ENCODE measurements at places on chromosomes 5 and 9.

DNA sequence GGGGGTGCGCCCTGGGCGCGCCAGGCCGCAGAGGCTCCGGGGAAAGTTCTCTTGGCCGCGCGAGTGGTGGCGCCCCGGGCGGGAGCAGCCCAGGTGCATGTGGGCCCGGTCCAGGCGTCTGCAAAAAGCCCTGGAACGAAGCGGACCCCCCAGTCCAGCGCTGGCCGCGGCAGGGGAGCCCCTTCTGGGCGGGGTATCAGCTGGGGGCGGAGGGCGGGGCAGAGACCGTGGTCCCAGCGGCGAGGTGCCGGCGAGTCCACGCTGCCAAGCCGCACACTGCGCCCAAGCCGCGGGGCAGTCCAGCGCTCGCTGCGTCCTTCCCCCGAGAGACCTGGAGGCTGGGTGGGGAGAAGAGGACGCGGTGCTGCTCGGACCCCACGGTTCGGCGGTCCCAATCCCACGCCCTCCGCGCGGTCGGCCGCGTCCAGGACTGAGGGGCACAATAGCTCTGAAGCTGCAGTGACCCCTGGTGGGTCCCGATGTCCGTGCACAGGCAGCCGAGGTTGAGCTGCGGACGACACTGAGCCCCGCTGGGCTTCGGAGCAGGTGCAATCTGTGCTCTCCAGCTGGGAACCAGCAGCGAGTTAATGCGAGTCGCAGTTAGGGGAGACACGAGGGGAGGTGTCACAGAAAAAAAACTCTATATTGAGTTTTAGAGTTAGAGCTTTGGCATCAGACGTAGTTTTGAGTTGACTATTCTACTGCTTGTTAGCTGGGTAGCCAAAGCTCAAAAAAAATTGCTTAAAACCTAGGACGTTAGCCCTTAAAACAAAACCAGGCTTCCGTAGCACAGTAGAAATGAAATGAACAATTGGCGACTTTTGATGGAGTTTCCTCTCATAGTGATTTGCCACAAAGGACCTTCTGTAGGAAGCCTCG is 1.1 kb upstream of the EPB41L4A start:
- no peak for DNase-seq

- DNase-seq, result no peak
These were observed 475.5 kb downstream of the SPATA31A7 start for GRCh38 chr9:61665330-61665751.

GRCh38 chr9:123871781-123872180 is 58.1 kb downstream of the DENND1A start:
- no peak for DNase-seq

GRCh38 chr9:87147839-87148238 is 200.5 kb upstream of the GAS1 start:
- no peak for DNase-seq

GRCh38 chr5:160621526-160621925 is 199.9 kb downstream of the PTTG1 start:
- no peak for DNase-seq

- no peak for DNase-seq
These were observed 329.2 kb downstream of the EBF1 start for GRCh38 chr5:158770506-158770905.

- DNase-seq, result no peak
These were observed 7.1 kb downstream of the SLC6A7 start for GRCh38 chr5:150196986-150197385.

DNA sequence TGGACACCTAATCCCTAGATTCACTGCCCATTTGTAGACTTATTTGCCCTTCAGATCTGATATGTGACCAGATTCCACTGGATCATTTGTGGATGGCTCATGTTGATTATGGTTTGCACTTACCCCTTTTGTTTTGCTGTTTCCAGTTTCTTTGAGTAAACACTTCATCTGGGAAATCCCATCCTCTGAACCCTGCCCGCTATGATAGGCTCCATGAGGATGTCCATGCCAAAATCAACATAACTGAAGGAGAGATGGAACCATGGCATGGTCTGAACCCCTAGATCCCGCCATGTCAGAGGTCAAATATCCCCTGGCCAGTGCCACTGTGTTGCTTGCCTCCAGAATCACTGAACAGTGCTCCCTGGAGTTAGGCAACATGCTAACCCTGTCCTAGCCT is 11.7 kb upstream of the FEM1C start:
- no peak for DNase-seq

DNA sequence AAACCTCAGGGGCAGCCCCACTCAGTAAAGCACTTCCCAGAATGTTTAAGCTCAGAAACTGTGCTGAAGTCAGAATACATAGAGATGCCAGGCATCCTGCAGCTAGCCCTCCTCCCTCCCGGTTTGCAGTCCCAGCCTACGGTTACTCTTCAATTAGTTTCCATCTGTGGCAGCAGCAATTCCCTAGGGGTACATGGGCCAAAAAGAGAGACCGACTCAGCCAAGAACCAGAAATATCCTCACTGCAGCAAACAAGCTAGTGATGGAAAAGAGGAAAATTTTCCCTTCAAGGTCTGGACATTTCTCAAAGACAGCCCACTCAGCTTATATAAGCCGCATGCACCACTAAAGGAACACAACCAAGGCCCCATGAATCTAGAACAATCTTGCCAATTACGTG is 89.1 kb upstream of the PPP2R2B start:
- DNase-seq, result no peak

- no peak for DNase-seq
These were observed 42.9 kb downstream of the ADGRV1 start for GRCh38 chr5:90601468-90601867.

GRCh38 chr5:37543216-37543615 is 164.1 kb downstream of the WDR70 start:
- no peak for DNase-seq

GRCh38 chr5:159504857-159505304 is 174.6 kb upstream of the IL12B start:
- DNase-seq, result no peak

DNA sequence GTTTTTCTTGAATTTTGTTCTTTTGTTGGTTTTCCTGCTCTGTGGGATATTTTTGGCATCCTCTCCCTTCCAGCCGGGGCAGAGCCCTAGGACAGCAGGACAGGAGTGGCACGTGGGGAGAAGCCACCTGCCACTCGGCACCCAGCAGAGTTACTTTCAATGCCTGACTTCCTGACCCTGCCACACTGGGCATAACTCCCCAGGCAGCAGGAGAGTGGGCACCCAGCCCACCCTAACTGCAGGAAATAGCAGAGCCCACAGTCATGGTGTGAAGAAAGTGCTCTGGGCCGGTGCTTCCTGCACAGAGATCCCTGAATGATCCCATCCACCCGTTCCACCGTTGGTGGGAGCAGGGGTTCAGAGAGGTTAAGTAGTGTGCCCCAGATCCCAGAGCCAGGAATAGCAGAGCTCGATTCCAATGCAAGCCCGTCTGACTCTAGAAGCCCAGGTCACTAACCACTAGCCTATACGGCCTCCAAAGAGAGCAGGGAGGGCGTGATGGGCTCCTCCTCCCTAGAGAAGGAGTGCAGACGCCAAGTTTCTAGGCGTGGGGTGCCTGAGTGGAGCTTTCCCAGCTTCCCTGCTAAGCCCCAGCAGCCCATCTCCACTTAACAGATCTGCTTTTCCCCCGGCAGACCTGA is 8.1 kb upstream of the NUP214 start:
- DNase-seq, result peak; percentile 29

DNA sequence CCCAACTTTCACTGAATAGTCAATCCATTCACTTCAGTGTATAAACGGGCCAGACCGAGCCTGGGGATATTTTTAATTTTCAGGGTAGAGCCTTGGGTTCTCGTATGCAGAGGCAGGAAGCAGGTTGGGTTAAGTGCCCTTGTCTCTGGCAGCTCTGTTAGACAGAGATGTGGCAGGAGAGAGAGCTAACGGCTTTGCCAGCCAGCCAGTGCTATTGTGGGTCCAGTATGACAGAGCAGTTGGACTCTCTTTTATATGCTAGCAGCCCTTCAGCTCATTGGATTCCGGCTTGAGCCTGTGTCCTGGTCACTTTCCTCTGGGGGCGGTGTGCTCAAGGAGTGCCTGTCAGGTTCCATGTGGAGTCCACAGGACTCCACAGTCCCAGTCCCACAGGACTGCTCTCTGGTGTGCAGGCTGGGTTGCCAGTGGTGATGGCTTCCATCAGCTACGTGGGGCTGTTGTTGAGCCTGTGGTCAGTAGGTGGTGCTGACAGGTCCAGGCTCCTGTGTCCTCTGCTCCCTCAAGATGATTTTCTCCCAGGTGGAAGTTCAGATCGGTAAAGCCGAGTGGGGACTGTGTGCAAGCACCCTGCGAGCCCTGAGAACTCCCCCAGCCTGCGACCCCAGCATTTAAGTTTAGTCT is 14.3 kb downstream of the CLTA start:
- no peak for DNase-seq

DNA sequence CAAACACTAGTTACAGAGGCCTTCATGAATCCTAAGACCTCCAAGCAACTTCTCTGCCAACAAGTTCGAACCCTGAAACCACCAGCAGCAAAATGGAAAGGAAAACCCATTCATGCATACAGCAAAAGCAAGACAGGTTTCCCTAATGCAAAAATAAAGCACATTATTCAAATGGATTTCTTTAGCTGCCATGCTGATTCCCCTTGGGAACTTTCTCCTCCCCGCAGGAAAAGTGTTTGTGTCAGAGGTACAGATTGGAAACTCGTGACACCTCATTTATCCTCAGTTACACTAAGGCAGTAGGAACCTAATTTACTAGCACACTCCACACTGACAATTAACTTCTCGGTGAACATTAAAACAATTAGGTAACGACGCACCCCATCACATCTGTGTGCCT is 63.4 kb downstream of the TLE1 start:
- DNase-seq, result no peak

DNA sequence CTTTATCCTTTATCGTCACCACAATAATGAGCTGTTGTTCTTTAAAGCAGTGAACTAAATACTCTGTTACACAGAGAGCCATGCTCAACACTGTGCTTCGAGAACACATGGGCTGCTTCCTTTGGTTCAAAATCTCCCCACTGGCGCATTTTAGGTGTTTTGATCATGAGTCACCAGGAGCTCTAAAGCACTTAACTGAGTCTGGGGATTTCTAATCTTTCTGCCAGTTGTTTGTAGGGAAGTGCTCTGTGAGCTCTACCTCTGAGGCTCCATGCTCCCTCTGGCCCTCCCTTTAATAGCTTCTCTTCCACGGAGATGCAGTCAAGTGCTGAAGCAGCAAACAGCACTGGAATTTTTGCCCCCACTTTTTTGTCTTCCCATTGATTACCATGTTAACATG is 17.0 kb downstream of the ERAP2 start:
- DNase-seq, result no peak

DNA sequence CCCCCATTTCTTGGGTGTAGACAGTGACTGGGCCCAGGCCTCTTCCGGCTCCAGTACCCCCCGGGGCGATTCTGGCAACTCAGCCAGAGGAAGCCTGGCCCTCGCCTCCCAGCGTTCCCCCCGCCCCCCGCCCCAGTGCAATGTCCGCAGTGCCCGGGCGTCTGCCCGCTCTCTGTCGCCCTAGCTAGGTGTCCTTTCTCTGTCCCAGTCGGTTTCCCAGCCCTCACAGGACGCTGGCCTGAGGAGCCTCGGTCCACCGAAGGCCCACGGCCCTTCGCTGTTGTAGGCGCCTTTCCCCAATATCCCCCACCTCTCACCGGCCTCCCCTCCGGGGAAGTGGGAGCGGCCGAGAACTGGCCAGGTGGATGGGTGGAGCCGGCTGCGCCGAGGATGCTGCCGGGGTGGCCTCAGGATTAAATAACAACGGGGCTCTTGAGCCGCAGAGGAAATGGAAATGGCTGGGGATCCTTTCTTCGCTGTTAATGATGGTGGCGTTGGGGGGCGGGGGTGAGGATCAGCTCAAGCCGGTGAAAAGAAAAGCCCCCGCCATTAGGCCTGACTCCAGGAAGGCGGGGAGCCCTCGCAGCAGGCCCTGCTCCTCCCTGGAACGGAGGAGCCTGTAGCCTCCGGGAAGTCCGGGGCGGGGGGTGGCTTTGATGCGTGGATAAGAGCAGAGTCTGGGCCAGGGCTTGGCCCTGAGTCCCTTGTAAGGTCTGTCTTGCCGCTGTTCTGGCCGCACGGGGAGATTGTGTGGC is 1.1 kb upstream of the SPRY4 start:
- DNase-seq, result no peak

DNA sequence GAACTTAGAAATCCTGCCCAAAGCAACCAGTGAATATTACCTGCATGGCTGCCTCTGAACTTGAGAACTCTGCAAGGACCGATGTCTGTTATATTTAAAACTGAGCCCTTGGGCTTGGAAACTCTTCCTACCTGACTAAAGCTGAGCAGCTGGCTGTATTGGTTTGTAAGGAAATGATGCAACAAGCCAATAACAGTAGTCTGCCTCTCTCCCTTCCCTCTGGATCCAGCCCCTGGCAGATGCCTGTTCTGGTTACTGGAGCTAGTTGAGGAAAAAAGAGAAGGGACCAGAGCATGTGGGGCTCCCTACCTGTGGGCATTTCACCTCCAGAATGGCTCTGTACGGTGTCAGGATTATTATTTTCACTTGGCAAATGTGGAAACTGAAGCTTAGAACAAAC is 34.7 kb downstream of the SH3RF2 start:
- DNase-seq, result no peak

- DNase-seq, result no peak
These were observed 34.8 kb downstream of the ATP6V0E1 start for GRCh38 chr5:173018358-173018757.

DNA sequence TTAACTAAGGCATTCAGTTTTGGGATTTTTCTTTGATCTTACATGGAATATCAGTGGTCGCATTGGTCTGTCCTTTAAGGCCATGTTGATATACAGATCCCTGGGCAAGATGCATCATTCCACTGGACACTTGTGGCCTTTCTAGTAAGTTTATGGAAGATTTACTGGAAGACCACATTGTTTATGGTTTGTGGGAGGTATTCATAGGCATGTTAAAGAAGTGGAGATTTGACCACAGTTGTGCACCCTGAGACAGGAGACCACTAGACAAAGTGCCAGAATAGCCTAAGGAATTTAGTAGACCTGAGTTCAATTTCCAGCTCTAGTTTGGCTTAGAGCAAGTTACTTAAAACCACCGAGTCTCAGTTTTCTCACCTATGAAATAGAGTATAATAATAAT is 383.1 kb upstream of the PAPPA start:
- DNase-seq, result no peak

GRCh38 chr9:123527981-123528380 is 172.0 kb downstream of the CRB2 start:
- no peak for DNase-seq

DNA sequence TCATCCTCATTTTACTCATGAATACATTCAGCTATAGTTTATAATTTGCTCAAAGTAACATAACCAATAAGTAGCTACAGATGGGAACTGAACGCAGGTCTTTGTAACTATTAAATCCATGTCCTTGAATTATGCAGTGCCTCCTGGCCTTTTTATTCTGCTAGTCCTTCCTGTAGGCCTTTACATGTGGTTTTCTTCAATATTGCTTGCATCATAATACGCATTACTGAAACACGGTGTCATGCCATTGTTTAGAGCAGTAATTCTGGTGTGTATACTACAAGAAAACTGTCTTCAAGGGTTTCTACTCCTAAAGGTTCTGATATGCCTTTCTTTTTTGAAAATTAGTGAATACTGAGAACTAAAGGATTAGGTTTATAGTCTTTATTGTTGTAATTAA is 20.7 kb downstream of the CWC27 start:
- DNase-seq, result no peak
